ENCODE measurements at places on chromosomes 13 and 19. TPM values are rescaled to one million over a fixed set of nuclear protein-coding genes. Genes with fewer than 3 reads are reported as not detected.

The POU2F2 gene
- 0.43 TPM for total RNA-seq

The LENG8 gene
- 84.3 TPM for total RNA-seq

The ZNF181 gene
- 8.1 TPM for total RNA-seq

The COX7A1 gene
- not detected for total RNA-seq

The MISP3 gene
- total RNA-seq, result 3.8 TPM

The NCCRP1 gene
- total RNA-seq, result 1.3 TPM

The NCAN gene
- 0.01 TPM for total RNA-seq

The ZNF320 gene
- not detected for total RNA-seq

The CEACAM16 gene
- total RNA-seq, result 0.08 TPM

The ZNF835 gene
- not detected for total RNA-seq

The SERPINE3 gene
- 0.07 TPM for total RNA-seq

The NDUFA11 gene
- total RNA-seq, result 296 TPM

The GPR42 gene
- not detected for total RNA-seq

The CEBPG gene
- total RNA-seq, result 36.9 TPM

The CATSPERD gene
- total RNA-seq, result 0.03 TPM

The SLC25A41 gene
- 0.13 TPM for total RNA-seq

The ZNF14 gene
- total RNA-seq, result 2.4 TPM

The C19orf18 gene
- total RNA-seq, result not detected

The CALR3 gene
- total RNA-seq, result not detected

The U2AF1L4 gene
- 27.5 TPM for total RNA-seq

The DYRK1B gene
- total RNA-seq, result 18.9 TPM

The LRRC4B gene
- 0.21 TPM for total RNA-seq

The CCL25 gene
- not detected for total RNA-seq

The DIRAS1 gene
- total RNA-seq, result 3.7 TPM

The GRK1 gene
- not detected for total RNA-seq

The ZNF415 gene
- total RNA-seq, result not detected

The FPR3 gene
- total RNA-seq, result not detected

The AKAP8L gene
- 38.3 TPM for total RNA-seq

The PSG3 gene
- 0.09 TPM for total RNA-seq

The THSD8 gene
- total RNA-seq, result 10.3 TPM
